ENCODE measurements at places on chromosomes 3 and 15.
A peak's percentile ranks its signal among the peaks of the same experiment; 100 is the strongest.

DNA sequence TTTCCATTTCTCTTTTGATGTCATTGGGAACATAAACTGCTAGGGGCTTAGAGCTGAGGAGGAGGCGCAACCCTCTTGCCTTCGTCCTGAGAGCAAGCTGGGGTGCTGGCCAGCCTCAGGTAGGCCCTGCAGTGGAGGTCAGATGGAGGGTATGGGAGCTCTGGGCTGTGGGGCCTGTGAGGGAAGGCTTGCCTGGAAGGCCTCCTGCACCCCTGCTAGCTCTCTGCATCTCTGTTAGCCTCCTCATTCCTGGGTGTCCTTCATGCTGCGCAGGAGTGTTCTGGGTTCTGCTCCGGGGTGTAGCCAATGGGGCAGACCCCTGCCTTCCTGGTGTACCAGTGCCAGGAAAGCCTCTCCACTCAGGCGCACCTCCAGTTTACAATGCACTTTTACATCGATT is 11.8 kb downstream of the GP5 start:
- no peak for DNase-seq
- H3K4me3 ChIP-seq = no peak overlapping the region
- H3K27me3 ChIP-seq = no peaks in the 10 kb centered on the region
- no peak overlapping the region for H3K27ac ChIP-seq

GRCh38 chr3:20305647-20306046 is 119.6 kb upstream of the SGO1 start:
- H3K27me3 ChIP-seq = no peaks in the 10 kb centered on the region
- H3K27ac ChIP-seq = no peak overlapping the region
- no peaks in the 10 kb centered on the region for H3K4me1 ChIP-seq
- no peak for DNase-seq
- H3K4me3 ChIP-seq = no peak overlapping the region

DNA sequence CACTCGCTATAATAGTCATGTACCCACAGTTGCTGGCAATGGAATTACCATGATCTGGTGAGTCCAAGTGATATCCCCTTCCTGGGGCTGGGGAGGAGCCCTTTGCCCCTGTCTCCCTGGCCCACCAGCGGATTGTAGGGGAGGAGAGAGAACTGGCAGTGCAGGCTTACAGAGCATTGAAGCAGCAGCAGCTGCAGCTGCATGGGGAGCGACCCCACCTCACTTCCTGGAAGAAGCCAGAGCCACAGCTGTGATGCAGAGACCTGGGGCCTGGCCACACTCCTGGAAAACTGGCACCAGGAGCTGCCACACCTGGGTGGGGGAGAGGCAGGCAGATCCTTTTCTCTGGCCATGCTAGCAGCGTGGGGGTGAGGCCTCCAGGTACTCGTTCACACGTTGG is 300.1 kb upstream of the PROK2 start:
- no peak overlapping the region for H3K4me3 ChIP-seq
- H3K4me1 ChIP-seq = no peaks in the 10 kb centered on the region
- no peaks in the 10 kb centered on the region for H3K27me3 ChIP-seq
- DNase-seq = no peak
- no peaks in the 10 kb centered on the region for H3K36me3 ChIP-seq

- H3K4me1 ChIP-seq = no peaks in the 10 kb centered on the region
- DNase-seq = no peak
- H3K27ac ChIP-seq = no peak overlapping the region
- no peaks in the 10 kb centered on the region for H3K27me3 ChIP-seq
- no peaks in the 10 kb centered on the region for H3K36me3 ChIP-seq
These were observed 46.9 kb downstream of the GADL1 start for GRCh38 chr3:30847592-30847991.

DNA sequence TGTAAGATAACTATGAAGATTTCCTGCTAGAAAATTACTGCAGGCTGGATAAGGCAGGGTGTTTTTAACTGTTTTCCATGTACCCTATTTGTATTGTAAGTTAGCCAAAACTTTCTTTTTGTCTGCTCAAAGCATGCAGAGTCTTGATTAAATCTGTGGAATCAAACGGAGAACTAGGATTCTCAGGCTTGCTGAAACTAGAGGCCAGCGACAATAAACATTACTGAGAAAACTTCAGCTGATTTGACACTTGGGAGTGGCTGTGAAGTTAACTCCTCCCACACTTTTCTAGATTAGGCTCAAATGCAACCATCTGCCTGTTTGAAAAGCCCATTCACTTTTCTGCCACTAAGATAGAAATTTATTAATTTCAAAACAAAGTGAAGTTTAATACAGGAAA is 153.2 kb upstream of the FRMD4B start:
- DNase-seq = no peak
- no peaks in the 10 kb centered on the region for H3K4me1 ChIP-seq
- no peaks in the 10 kb centered on the region for H3K36me3 ChIP-seq

DNA sequence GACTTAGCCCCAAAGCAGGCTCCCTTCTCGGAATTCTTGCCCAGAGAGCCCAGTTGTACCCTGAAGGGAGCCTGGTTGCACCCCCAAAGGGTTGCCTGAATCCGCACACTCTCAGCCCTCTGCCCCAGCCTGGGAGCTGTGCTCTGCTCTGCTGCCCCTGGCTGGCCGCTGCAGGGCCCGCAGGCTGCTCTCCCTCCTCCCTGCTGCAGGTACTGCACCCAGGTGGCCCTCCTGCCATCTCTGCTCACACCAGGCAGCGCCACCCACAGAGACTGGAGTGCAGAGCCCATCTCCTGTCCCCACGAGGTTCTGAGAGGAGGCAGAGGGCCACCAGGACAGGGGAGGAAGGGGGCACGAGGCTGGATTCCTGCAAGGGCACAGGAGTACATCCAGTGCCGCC is 134.2 kb upstream of the NSMCE3 start:
- no peaks in the 10 kb centered on the region for H3K36me3 ChIP-seq
- H3K4me1 ChIP-seq = no peaks in the 10 kb centered on the region
- H3K27ac ChIP-seq = no peak overlapping the region

- H3K27ac ChIP-seq = no peak overlapping the region
- no peaks in the 10 kb centered on the region for H3K27me3 ChIP-seq
- no peaks in the 10 kb centered on the region for H3K36me3 ChIP-seq
- H3K4me3 ChIP-seq = no peak overlapping the region
These were observed 849.7 kb downstream of the ROBO2 start for GRCh38 chr3:77889616-77890015.

DNA sequence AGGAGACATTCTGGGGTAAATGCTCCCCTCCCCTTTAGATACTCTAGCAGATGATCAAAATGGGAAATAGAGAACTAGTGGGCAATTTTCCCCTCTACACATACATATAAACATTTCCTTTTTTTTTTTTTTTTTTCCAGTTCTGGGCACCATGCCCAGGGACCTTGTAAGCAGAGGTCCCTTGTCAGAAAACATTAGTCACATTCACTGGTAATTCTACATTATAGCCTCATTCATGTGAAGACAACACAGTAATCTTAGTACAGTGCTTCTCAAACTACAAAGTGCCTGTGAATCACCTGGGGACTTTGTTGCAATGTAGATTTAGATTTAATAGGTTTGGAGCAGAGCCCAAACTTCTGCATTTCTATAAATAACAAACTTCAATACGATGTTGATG is 60.1 kb upstream of the ACTC1 start:
- H3K27me3 ChIP-seq = no peaks in the 10 kb centered on the region
- DNase-seq = no peak
- no peak overlapping the region for H3K27ac ChIP-seq
- peaks cover 9% of the 10 kb centered on the region for H3K4me1 ChIP-seq
- no peak overlapping the region for H3K4me3 ChIP-seq

DNA sequence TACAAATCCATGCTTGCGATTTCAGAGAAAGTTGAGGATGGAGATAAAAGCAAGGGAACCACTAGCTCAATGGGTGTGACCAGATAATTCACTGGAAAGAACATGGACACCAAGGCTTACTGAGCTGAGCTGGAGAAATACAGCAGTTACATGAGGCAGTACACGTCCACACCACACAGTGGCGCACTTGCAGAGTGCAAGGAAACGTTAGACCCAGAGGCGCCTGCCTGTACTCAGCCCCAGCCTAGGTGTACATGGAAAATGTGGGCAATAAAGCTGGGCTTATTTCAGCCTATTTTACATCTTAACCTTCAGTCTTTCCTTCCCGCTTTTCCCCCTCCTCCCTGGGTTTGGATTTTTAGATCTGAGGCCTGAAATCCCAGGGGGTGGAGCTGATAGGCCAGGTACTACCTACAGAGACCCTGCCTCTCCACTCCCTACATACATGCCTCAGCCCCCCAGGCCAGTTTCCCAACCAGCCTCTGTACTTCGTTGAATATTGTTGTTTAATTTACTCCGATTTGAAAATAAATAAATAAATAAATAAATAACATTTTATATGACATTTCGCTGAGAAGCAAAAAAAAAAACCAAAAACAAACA is 60.1 kb downstream of the PCOLCE2 start:
- no peak overlapping the region for H3K4me3 ChIP-seq
- no peaks in the 10 kb centered on the region for H3K4me1 ChIP-seq
- no peaks in the 10 kb centered on the region for H3K36me3 ChIP-seq
- DNase-seq = peak; percentile 90
- H3K27ac ChIP-seq = no peak overlapping the region

- no peaks in the 10 kb centered on the region for H3K27me3 ChIP-seq
- no peak overlapping the region for H3K27ac ChIP-seq
- no peak for DNase-seq
These were observed 34.7 kb downstream of the SCG5 start for GRCh38 chr15:32676169-32676568.

- no peak overlapping the region for H3K4me3 ChIP-seq
- H3K36me3 ChIP-seq = no peaks in the 10 kb centered on the region
- DNase-seq = no peak
- H3K27me3 ChIP-seq = no peaks in the 10 kb centered on the region
- no peak overlapping the region for H3K27ac ChIP-seq
- no peaks in the 10 kb centered on the region for H3K4me1 ChIP-seq
These were observed 9.0 kb upstream of the ADCY5 start for GRCh38 chr3:123457841-123458240.

GRCh38 chr3:187172929-187173328 is 24.4 kb upstream of the RTP1 start:
- H3K4me3 ChIP-seq = no peak overlapping the region
- H3K27ac ChIP-seq = no peak overlapping the region

GRCh38 chr15:74549816-74550215 is 8.8 kb downstream of the ARID3B start:
- H3K4me3 ChIP-seq = no peak overlapping the region
- H3K36me3 ChIP-seq = no peaks in the 10 kb centered on the region
- no peak for DNase-seq
- H3K4me1 ChIP-seq = peaks cover 15% of the 10 kb centered on the region
- H3K27ac ChIP-seq = no peak overlapping the region

DNA sequence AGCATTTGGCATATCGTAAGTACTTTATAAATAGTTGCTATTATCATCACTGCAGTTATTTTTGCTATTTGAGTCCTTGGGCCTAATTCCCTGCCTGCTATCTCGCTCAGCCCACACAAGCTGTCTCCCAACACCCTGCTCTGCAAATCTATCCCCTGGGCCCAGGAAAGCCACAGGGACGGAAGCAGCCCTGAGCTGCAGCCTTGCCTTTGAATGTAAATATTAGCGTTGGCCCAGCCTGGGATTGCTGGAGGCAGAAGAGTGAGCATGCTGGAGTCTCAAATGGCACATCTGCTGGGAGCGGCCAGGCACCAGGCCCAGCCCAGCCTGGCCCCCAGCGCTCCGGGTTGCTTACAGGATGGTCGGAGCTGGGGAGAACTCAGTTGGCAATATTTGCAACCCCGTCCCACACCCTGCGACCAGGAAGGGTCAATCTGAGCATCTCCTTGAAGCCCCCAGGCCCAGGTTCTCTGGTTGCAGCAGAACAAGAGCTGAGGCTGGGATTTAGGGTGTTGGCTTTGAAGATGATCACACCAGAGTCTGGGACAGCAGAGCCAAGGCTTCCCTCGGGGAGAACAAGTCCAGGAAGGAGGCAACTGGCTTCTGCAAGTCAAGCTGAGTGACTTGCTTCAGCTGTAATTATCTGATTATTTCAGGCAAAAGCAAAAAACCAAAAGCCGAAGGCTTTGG is 529.6 kb downstream of the SHQ1 start:
- no peak overlapping the region for H3K27ac ChIP-seq
- H3K4me3 ChIP-seq = no peak overlapping the region
- no peak for DNase-seq
- H3K27me3 ChIP-seq = no peaks in the 10 kb centered on the region
- no peaks in the 10 kb centered on the region for H3K36me3 ChIP-seq

DNA sequence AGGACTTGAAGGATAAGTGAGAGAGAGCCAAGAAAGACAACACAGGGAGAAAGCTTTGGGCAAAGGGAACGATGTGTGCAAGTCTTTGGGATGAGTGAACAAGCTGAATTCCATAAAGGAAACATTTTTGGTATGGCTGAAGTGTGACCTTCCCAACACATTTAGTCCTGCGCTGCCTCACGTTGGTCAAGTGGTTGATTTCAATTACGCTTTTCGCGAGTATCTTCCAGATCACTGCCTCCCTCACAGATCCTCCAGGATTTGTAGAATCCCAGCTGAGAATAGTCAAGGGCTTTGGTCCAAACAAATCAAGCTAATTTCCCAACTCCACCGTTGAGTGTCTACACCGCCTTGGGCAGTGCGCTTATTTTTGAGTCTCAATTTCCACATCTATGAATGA is 338.4 kb upstream of the ADAMTS9 start:
- H3K27me3 ChIP-seq = no peaks in the 10 kb centered on the region
- H3K36me3 ChIP-seq = no peaks in the 10 kb centered on the region
- no peak overlapping the region for H3K27ac ChIP-seq

DNA sequence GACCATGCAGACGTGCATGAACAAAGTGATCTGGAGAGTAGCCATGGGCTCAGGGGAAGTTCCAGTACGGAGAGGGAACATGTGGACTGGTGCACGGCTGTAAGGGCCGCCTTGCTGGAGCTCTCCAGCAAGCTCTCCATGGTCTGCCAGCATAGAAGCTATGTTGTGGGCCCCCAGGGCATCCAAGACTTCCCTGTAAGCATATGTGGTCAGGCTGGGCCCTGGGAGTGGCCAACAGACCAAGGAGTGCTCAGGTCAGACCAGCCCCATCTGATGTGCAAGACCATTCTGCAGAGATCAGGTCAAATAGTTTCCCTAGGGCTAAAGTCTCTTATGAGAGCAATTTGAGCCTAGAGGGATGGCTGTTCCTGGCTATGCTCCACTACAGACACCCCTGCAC is 110.1 kb upstream of the DAZL start:
- H3K4me1 ChIP-seq = no peaks in the 10 kb centered on the region
- no peak overlapping the region for H3K4me3 ChIP-seq
- no peaks in the 10 kb centered on the region for H3K36me3 ChIP-seq
- no peaks in the 10 kb centered on the region for H3K27me3 ChIP-seq
- H3K27ac ChIP-seq = no peak overlapping the region

DNA sequence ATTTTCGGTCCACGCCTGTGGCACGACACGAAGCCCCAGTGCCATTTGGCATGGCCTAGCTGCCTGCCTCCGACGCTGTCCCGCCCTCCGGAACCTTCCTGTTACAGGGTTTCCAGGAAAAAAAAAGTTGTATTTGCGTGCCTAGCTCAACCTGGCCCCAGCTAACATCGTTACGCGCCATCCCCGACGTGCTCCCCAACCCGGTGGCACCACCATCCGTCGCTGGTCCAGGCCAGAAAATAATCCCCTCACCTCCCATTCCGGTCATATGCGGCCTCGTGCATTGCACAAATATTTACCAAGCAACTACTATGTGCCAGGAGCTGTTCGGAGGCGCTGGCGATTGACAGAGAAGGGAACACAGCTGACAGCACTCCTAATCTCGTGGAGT is 1.4 kb upstream of the CYP1A1 start:
- no peaks in the 10 kb centered on the region for H3K27me3 ChIP-seq
- peak overlapping the region; percentile 45 for H3K4me3 ChIP-seq
- H3K36me3 ChIP-seq = no peaks in the 10 kb centered on the region

GRCh38 chr3:149134575-149134974 is 5.1 kb downstream of the HPS3 start:
- peaks cover 8% of the 10 kb centered on the region for H3K4me1 ChIP-seq
- no peak for DNase-seq
- H3K36me3 ChIP-seq = no peaks in the 10 kb centered on the region
- no peak overlapping the region for H3K27ac ChIP-seq
- no peak overlapping the region for H3K4me3 ChIP-seq
- no peaks in the 10 kb centered on the region for H3K27me3 ChIP-seq
